Activated naive CD8-positive, alpha-beta T cell treated with anti-CD3 and anti-CD28 coated beads, Interleukin-2, amount 10 ng/mL, durations not matched to agents 7 days and 5 days (primary cell): ENCODE measurements at places on chromosomes 4 and X. TPM values are rescaled to one million over a fixed set of nuclear protein-coding genes. Genes with fewer than 3 reads are reported as not detected.

- no peak for DNase-seq
These were observed 58.6 kb upstream of the P2RY10 start for GRCh38 chrX:78886550-78886949.

OPRPN gene
- not detected for total RNA-seq

- no peak for DNase-seq
These were observed 205.6 kb downstream of the LARP7 start for GRCh38 chr4:112842513-112842912.

DNA sequence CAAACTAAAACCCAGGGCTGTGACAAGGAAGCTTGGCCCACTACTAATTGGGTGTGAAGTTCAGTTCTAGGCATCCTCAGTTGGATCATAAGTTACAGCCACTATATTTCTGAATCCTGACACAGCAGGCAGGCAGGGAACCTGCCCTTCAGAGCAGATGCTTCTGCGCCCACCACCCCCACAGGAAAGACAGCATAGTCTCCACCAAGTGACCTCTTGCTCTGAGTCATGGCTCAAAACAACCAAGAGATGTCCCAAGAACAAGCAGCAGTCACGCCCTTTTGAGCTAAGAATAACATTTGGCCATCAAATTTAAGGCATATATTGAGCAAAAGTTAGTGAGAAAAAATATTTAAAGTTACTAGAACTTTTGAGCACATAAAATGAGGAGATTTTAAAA, 170.7 kb upstream of the SMARCAD1 start:
- no peak for DNase-seq

DNA sequence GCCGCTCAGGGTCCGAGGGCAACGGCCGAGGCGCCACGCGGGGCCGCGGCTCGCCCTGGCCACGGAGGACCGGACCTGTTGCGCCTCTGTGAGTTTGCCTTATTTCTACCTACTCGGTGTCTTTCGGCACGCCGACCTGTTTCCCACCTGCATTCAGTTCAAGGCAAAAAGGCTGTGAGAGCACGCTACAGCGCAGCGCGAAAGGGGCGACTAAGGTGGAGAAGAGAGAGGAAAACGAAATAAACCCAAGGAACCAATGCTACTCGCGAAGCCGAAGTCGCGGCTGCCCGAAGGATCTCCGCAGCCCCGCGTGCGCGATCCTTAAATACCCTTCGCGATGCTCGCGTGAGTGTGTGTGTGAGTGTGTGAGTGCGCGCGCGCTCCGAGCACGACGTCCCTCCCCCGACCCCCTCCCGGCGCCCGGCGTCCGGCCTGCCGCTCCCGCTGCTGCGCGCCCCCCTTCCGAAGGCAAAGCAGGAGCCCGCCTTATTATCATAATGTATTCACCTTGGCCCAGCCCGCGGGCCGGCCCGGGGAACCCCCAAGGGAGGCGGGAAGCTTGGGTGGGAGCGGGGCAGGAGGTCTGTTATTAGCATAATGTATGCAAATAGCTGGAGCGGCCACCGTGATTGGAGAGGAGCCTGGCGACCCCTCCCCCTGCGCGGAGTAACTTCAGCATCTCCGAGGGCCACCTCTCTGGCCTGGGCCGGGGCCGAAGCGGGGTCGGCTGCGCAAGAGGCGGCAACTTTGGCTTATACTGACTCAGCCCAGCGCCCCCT, at the start of gene COL25A1:
COL25A1 (minus strand) TSS at position 298 of the 779 bp plus-strand sequence.
- peak; percentile 54 for DNase-seq

GRCh38 chr4:159148441-159148840, 45.6 kb downstream of the RAPGEF2 start:
- DNase-seq = no peak
